ENCODE measurements at places on chromosomes 2 and 18. TPM values are rescaled to one million over a fixed set of nuclear protein-coding genes. Genes with fewer than 3 reads are reported as not detected.

The ACKR3 gene
- 5.4 TPM for total RNA-seq

The SP5 gene
- not detected for total RNA-seq

The DCDC2C gene
- total RNA-seq: not detected

The GREB1 gene
- total RNA-seq: 0.24 TPM
